Hematopoietic multipotent progenitor cell treated with erythropoietin and hydrocortisone succinate and interleukin-3 and kit ligand, for 4 days (in vitro differentiated cells): ENCODE measurements at places on chromosomes 6 and 20.

DNA sequence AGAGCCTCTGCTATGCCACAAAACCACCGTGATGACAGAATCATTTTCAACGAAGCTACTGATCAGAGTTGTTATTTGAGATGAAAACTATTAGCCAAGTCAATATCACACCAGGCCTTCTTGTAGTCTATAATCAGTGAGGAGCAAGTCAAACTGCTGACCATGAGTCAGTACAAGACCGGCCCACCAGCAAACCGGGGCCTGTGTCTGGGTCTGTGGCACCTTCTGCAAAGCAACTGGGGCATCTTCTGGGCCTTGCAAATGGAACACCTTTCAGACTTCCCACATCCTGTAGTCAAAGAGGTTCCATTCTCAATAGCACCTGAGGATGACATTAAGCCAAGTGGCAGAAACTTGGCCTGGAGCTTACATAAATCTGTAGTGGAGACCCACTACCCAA lies 38.5 kb downstream of the CPXM1 start:
- DNase-seq = no peak

- DNase-seq = peak; percentile 46
These were observed 82.8 kb upstream of the CDYL start for GRCh38 chr6:4693173-4693970.

DNA sequence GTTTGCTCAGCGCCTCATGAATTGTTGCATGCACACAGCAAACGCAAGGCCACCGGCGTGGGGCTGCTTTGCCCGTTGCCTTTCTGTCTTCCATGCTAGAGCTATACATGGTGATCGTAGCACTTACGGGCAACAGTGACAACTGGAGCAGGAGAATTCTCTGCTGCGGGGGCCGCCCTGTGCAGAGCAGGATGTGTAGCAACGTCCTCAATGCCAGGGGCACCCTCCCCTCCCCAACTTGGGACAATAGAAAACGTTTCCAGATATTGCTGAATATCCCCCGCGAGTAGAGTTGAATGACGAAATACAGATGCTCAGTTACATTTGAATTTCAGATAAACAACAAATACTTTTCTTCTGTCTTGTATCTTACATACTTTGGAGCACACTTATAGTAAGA lies 198.7 kb downstream of the TFAP2C start:
- DNase-seq = no peak

- DNase-seq = no peak
These were observed 94.7 kb upstream of the AHI1 start for GRCh38 chr6:135592276-135592675.

DNA sequence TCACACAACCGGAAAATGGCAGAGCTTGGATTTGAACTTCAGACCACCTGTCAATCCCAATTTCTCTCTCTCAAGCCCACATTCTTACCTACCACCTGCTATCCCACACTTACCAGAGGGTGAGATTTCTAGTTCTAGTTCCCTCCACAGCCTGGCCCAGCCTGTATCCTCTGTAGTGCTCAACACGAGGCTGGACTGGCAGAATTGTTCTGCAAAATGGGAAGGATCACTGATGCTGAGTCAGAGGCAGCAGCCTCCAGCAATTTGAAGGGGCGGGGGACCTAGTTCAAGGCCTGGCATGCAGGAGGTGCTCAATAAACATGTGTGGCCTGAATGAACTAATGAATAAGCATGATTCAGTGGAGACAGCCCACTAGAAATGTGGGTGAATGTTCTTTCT lies 53.6 kb upstream of the TTPAL start:
- DNase-seq = no peak

DNA sequence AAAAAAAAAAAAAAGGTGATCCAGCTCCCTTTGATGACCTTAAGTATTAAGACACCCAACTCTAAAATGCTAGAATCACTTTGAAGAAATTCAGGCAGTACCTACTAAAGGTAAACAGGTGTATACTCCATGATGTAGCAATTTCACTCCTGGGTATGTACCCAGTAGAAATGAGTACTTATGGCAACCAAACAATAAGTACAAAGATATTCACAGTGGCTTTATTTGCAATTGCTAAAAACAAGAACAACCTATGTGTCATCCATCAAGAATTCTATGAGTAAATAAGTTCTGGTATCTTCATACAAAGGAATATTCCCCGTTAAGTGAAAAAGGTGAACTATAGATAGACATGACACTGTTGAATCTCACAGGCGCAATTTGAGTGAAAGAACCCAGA lies 29.4 kb downstream of the MDGA1 start:
- DNase-seq = no peak

DNA sequence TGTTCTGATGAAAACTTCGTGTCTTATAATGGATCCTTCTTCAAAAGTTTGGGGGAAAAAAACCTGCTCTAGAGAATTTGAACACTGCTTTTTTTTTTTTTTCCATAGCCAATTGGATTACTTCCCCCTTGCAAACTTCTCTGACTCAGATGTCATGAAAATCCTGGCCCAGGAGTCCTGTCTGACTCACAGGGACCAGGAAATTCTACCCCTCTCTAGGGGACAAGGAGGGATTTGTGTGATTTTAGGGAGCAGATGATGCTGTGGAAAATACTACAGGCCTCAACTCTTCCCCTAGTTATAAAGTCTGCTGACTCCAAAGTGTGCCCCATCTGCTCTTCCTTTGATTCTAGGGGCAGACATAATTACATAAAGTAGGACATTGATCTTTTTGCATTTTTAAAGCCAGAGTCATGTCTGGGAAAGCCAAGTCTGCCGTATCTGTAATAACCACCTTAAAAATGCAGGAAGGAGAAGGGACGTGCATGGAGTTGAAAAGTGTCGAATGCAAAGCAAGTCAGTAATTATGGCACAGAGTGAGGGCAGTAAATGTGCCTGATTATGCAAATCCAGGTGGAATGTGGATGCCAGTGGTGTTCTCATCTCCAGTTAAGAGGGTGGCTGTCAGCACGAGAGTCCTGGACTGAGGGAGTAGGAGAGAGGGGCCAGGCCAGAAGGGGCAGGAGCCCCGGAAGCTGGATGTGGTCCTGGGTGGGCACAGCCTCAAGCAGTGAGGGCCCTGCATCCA lies 144.3 kb upstream of the SULF2 start:
- DNase-seq = no peak

GRCh38 chr6:7112741-7113313 lies 5.1 kb downstream of the RREB1 start:
- peak; percentile 77 for DNase-seq

GRCh38 chr20:1085492-1086276 lies 32.7 kb upstream of the PSMF1 start:
- DNase-seq = peak; percentile 25

DNA sequence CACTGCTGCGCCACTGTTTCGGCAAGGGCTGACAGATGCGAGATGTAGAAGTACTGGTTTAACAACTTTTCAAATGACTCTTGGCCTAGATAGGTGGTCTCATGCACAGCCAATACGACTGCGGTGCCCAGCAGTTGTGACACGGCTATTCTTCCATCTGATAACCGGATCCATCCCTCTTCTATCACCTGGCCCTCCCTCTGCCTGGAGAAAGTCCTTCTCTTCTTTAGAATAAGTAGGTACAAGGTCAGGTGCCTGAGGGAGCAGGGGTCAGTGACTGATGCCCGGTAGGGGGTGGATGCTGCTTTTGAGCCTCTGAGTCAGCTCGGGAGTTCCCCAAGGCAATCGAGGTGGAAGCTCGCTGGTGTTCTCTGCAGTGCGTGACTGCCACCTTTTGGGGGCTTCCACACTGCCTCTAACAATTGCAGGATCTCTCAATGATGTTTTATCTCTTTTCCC lies 166.8 kb upstream of the GRIK2 start:
- DNase-seq = peak; percentile 13

DNA sequence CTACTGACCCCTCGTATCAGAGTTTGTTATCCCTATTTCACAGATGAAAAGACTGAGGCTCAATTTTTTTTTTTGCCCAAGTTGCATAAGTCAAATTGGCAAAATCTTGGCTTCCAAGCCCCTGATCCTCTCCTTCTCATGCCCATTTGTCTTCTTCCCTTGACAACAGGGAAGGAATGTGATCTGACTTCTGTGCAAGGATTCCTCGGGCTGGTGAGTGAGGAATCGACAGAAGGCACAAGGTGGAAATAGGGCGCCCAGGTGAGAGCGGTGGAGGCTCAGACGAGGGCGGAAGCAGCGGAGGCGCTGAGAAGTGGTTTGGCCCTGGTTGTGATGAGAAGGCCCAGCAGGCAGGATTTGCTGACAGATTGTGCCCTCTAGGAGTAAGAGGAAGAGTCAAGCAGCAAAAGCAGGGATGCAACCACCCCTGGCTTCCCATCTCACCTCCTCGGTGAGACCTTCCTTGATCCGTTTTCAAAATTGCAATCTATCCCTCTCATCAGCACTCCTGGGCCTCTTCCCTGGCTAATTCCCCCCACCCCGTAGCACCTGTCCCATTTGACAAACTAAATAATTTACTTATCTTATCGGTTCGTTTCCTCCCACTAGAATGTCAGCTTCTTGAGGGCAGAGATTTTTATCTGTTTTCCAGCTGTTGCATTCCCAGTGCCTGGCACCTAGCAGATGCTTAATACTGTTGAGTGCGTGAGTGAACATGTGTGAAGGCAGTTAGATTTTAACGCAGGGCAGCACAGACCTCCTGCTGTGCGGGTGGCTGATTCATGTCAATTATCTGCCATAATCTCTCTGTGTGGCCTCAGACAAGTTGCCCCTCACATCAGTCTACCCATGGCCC lies 3.7 kb upstream of the SIRPA start:
- peak; percentile 22 for DNase-seq

- DNase-seq = peak; percentile 21
These were observed 32.3 kb upstream of the DUSP22 start for GRCh38 chr6:259901-260508.

DNA sequence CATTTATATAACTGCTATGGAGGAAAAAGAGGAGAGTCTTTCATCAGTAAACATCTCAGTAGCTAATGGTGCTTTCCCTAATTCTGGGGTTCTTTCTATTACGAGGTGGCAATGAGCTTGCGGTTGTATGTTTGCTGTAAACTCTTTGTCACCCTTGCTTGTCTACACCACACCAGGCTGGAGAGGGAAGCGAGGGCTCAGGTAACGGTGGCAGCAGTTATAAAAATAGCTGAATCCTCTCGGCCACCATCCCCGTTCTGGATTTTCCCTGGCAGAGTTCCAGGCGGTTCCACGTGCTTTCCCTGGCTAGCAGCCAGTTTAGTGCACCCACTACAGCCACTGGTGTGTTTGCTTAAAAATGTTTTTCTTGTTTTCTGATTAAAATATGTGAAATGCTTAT lies 39.0 kb downstream of the MAS1 start:
- DNase-seq = peak; percentile 27

DNA sequence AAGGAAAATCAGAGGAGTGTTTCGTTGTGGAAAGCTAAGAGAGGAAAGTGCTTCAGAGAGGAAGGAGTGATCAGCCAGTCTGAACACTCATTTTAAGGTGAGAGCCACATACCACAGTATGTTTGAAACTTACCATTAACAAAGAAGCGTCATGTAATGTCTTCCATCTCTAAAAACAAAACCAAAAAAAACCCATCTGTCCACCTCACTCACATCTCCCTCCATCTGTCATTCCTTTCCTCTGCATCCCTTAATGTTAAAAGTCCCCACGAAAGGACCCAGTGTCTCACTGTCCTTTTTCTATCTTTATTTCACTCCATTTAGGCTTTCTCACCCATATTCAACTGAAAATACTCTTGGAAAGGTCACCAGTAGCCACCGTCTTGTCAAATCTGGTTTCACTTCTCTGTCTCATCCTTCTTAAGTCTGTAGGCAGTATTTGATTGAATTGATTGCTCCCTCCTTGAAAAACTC lies 59.4 kb upstream of the GNRH2 start:
- no peak for DNase-seq

DNA sequence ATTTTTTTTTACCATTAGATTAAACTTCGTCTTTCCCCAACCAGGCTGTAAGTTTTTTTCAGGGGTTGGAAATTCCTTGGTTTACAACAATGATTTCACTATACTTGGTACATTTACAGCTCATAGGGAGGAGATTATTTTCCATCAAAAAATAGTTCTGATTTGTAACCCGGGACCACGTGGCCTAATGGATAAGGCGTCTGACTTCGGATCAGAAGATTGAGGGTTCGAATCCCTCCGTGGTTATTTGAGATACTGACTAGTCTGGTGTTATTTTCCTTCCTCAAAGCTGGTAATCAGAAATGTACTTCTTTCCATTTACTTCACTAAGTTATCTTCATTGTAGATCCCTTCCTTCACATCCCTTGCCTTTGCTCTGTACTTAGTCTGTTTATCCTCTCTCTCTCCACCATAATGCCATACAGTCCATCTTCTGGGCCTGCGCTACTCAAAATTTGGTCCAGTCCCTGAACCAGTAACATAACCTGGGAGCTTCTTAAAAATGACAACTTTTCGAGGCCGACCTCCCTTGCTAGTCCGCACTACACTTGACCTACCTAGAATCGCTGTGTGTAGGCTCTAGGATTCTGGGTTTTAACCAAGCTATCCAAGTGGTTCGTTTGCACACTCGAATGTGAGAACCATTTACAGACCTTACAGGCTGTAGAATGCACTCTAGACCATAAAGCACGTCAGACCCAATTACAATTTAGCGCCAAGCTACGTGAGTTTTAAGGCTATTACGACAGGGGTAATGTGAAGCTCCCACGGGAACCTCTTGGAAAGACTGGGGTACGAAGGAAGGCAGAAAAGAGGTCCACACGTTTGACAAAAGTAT lies 42.1 kb upstream of the BTN3A2 start:
- peak; percentile 95 for DNase-seq

DNA sequence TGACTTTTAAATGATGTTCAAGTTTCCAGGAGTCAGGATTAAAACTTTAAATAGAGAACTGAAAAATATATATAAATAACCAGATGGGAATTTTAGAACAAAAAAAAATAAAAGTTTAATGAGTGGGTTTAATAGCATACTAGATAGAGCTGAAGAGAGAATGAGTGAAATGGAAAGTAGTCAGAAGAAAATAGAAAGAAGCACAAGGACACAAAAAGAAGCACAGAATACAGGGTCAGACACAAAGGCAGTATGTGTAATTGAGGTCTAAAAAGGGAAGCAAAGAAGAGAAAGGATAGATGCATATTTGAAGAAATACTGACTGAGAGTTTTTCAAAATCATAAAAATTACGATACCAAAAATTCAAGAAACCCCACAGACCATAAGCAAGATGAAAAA lies 159.8 kb upstream of the FERMT1 start:
- DNase-seq = no peak

- no peak for DNase-seq
These were observed 11.5 kb downstream of the ARHGAP18 start for GRCh38 chr6:129698430-129698829.

- peak; percentile 47 for DNase-seq
These were observed 2.9 kb downstream of the ADA start for GRCh38 chr20:44648579-44648978.
